ENCODE measurements at places on chromosomes 13 and 19.

GRCh38 chr19:55406826-55407549 lies 600 bp downstream of the UBE2S start:
- no peak for DNase-seq

- no peak for DNase-seq
These were observed 3.5 kb upstream of the UBAC2 start for GRCh38 chr13:99197117-99197651.

DNA sequence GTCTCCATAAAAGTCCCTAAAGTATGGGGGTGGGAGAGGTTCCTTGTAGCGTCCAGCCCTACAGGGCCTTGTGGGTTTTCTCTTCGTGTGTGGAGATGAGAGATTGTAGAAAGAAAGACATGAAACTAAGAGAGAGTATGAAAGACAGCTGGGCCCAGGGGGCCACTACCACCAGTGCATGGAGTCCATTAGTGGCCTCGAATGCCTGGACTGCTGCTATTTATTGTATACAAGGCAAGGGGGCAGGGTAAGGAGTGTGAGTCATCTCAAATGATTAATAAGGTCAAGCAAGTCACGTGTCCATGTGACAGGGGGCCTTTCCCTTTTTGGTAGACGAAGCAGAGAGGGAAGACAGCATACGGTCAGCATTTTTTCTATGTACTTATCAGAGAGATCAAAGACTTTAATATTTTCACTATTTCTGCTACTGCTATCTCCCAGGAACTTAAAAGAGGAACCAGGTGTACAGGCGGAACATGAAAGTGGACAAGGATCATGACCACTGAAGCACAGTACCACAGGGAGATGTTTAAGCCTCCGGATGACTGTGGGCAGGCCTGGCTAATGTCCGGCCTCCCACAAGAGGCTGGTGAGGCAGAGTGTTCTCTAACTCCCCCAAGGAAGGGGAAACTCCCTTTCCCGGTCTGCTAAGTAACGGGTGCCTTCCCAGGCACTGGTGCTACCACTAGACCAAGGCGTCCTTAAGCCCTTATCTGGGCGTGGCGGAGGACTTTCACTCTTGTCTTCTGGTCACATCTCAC lies 25.5 kb downstream of the FGF21 start:
- peak; percentile 22 for DNase-seq

DNA sequence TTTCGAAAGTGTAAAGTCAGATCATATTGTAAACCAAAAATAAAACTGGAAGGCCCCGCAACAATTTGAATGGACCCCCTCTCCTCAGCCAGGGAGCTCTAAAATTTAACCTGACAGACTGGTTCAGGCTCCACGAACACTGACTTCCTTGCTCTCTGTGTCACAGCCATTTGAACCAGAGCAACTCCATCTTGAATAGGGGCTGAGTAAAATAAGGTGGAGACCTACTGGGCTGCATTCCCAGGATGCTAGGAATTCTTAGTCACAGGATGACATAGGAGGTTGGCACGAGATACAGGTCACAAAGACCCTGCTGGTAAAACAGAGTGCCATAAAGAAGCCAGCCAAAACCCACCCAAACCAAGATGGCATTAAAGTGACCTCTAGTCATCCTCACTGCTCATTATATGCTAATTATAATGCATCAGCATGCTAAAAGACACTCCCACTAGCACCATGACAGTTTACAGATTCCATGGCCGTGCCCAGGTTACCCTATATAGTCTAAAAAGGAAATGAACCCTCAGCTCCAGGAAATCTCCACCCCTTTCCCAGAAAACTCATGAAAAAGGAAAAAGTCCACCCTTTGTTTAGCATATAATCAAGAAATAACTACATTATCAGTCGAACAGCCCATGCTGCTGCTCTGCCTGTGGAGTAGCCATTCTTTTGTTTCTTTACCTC lies 43.1 kb downstream of the RFXAP start:
- DNase-seq: no peak

DNA sequence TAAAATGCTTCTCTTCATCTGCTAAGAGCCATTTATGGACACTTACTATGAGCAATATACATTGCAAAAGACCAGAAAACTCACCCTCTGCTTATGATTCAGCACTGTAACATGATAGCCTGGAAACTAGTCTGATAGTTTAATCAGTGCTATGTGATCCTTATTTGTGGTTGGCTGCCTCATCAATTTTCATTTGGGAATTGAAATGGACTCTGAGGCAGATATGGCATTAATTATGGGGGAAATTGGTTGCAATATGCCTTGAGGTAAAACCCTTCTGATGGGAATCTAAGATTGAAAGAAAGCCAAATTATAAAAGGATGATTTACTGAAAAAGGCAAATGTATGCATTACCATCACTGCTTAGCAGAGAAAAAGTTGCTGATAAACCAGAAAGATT lies 33.5 kb downstream of the FAM216B start:
- DNase-seq: no peak

- no peak for DNase-seq
These were observed 4.6 kb upstream of the ZNF845 start for GRCh38 chr19:53328967-53329366.

- DNase-seq: no peak
These were observed 265.7 kb downstream of the ABCC4 start for GRCh38 chr13:95035311-95036109.

- DNase-seq: no peak
These were observed 65.8 kb upstream of the MED4 start for GRCh38 chr13:48160606-48161278.

GRCh38 chr19:58166708-58167280 lies 16.1 kb upstream of the ZNF274 start:
- DNase-seq: no peak

GRCh38 chr19:39704181-39705044 lies at the start of gene LGALS14:
TSS of gene LGALS14 (plus strand) at chr19:39704481. CDS start at chr19:39704529, 48 bp downstream.
- DNase-seq: no peak

GRCh38 chr13:71274923-71275608 lies 591.9 kb downstream of the DACH1 start:
- no peak for DNase-seq

- no peak for DNase-seq
These were observed 912 bp downstream of the SSC5D start for GRCh38 chr19:55488986-55489710.

- no peak for DNase-seq
These were observed 2896.2 kb downstream of the PCDH9 start for GRCh38 chr13:64333888-64334287.

DNA sequence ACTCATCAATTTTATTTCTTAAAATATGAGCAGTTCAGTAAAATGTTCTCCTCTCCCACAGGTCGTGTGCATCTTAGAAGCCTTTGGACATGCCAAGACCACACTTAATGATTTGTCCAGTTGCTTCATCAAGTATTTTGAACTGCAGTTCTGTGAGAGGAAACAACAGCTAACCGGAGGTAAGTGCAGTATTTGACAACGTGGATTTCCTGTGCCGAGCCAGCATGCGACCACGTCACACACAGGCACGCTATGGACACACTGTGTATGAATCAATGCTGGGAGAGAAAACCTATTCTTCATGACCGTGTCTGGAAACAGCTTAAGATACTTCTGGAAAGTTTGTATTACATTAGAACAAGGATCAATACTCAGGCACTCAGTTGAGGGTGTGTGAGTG lies 268.5 kb downstream of the MYO16 start:
- no peak for DNase-seq

GRCh38 chr13:69458013-69458412 lies 649.6 kb upstream of the ATXN8OS start:
- DNase-seq: no peak

DNA sequence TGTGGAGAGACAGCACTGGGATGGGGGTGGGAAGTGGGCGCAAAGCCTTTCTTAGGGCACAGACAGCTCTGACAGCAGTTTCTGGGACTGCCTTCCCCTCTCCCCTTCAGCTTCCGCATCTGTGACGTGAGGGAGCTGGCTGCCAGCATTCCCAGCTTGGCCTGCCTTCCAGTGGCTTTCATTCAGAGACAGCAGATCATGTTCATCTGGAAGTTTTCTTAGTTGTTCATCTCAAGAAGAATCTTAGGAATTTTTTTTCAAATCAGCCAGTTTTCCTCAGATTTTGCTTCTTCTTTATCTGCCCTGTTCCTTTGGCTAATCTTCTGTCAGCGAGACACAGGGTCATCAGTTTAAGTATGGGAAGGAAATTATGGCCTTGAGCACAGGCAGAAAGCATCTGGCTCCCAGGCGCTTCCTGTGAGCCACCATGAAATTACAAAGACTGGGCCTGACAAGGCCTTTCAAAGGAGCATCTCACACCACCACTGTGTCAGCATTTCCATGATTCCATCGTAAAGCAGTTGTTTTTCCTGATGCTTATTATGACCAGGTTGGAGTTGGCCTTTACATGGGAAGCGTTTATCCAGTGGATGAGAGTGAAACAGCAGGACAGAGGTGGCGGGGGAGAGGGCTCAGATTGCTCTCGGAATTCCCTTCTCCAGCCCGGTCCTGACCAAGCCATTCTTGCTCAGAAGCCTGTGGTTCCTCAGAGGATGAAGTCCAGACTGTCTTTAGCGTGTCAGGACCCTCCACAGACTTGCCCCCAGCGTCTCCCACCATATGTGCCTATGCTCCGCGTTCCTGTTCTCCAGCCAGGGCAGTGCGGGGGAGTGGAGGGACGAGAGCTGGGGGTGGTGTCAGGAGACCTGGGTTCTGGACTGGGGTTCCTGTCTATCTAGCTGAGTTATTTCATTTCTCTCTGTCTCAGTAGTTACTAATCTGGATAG lies 43.6 kb downstream of the ARHGAP35 start:
- no peak for DNase-seq

GRCh38 chr13:61531383-61532065 lies 115.9 kb upstream of the PCDH20 start:
- DNase-seq: peak; percentile 58

- DNase-seq: no peak
These were observed 45.3 kb upstream of the PCDH9 start for GRCh38 chr13:67275351-67275960.

DNA sequence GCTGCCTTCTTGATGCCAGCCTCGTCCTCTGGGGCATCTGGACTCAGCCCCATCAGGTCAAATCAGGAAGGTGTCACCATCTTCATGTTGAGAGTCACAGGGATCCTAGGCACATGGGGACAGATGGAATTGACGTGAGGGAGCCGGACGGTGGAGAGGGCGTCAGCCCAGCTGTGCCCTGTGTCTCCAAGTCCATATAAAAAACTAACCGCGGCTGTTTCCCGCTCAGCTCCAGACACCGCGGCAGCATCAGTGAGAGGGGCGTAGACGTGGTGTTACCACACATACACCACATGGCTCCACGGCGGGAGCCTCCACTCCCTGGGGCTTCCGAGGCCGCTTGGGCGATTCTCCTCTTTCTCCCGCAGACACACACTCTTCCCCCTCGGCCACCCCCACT lies 5.6 kb upstream of the PRR36 start:
- no peak for DNase-seq

- DNase-seq: no peak
These were observed at the start of gene GJA3 for GRCh38 chr13:20160306-20161274. TSS of gene GJA3 (minus strand) at chr13:20161052. CDS start at chr13:20143288, 17,764 bp downstream.

GRCh38 chr13:50306156-50306555 lies 290.9 kb downstream of the KCNRG start:
- DNase-seq: no peak

DNA sequence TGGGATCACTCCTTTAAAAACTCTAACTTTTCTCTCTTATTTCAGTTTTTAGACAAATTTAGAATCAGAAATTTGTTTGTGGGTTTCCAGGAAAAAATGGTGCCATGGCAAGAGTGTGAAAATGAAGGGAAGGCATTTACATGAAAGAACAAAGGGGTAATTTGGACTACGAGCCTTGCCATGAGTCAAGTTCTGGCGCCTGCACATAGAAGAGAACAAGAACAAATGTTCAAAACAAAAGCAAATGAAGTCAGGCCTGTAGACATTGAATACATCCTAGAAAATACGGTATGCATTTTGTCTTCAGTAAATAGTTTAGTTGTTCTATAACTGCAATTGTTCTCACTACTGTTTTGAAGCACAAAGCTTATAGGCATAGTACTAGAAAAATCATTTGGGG lies 1390.5 kb downstream of the EFNB2 start:
- peak; percentile 67 for DNase-seq

GRCh38 chr19:57583521-57584416 lies at the start of gene ZIK1:
TSS of gene ZIK1 (plus strand) at chr19:57584145. CDS start at chr19:57584357, 212 bp downstream.
- DNase-seq: peak; percentile 93

- no peak for DNase-seq
These were observed 32.4 kb downstream of the PHF11 start for GRCh38 chr13:49528161-49528560.

GRCh38 chr13:48994706-48995105 lies 19.0 kb downstream of the FNDC3A start:
- DNase-seq: no peak

DNA sequence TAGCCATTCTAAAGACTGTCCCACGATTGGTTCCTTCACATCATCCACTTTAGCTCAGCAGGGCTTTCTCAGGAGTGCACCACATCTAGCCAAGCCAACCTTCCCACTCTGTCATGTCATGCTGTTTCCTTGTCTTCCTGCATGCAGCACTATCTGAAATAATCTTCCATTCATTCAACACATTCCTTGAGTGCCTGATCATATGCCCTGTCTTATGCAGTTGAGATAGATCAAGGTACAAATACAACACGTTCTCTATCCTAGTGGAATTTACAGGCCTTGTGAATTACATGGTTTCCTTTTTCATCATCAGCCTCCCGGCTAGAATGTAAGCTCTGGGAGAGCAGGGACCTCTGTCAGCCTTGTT lies 6.8 kb upstream of the MRPS31 start:
- no peak for DNase-seq

All from pons (tissue), 1 donor.